Foreskin keratinocyte (primary cell): ENCODE measurements at places on chromosomes 1 and 21. TPM values are rescaled to one million over a fixed set of nuclear protein-coding genes. Genes with fewer than 3 reads are reported as not detected.

The GPR153 gene
- 7.5 and 7.9 TPM in 2 replicates for total RNA-seq

The PRELP gene
- 0.03 and 0.07 TPM in 2 replicates for total RNA-seq

The TEKT2 gene
- total RNA-seq: 0.21 and 0.34 TPM in 2 replicates

GRCh38 chr1:183323849-183324683 lies 94.1 kb downstream of the NMNAT2 start:
- no peak for DNase-seq

- no peak for DNase-seq
Observed at GRCh38 chr1:83670909-83671565, 327.9 kb downstream of the TTLL7 start.
